ENCODE measurements at places on chromosomes 12 and 14.

DNA sequence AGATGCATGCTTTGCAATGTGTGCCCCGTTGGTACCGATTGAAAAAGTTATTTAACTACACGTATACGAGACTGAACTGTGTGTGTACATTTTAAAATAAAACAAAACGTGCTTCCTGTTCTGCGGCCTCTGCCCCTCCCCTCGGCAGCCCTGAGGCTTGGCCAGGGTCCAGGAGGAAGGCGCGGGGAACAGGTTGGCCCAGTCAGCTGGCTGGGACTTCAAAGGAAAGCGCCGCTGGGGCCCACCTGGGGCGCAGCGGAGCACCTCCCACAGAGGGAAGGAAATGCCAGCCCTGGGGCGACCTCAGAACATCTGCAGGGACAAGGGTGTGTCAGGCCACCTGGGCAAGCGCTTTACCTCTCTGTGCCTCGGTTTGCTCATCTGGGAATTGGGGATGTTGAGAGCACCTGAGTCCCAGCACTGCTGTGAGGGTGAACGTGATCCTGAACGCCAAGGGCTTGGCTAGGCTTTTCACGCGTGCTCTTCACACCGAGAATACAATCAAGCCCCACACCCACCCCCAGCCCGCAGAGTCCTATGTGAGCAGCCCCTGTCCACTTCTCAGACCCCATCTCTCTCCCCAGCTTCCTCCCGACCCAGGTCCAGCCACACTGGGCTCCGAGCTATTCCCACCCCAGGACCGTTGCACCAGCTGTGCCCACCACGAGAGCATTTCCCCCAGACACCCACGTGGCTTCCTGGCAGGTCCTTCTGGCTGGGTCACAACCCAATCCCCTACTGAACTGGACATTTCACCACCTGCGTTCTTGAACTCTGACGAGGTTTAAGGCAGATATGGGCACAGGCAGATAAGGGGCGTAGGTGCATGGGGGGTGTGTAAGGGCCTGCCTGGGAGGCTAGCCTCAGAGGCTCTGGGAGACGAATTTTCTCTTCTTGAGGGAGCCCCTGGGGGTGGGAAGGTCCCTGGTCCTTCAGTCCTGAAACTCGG is 41.9 kb upstream of the NCOR2 start:
- peak; percentile 52 for DNase-seq

GRCh38 chr14:94867946-94868771 is 98.2 kb upstream of the GSC start:
- DNase-seq = no peak

DNA sequence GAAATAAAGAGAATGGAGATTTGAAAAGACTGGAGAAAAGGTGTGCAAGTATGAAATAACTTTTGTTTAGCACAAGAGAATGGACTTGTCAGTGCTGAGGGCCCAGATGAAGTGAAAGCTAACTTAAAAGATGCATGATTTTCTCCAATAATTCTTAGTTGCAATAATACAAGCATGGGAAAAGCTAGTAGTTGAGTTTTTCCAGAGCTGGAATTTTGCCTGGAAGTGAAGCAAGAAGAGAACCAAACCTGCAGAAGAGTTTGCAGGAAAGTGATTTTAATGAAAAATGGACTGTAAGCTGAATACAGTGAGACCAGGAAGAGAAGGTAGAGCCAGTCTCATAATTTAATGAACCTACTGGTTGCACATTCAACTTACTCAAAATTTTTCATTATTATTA is 69.3 kb upstream of the FSCB start:
- no peak for DNase-seq

GRCh38 chr12:111443086-111443485 is 37.4 kb downstream of the SH2B3 start:
- DNase-seq = no peak

- no peak for DNase-seq
Observed at GRCh38 chr12:64518396-64518795, 66.5 kb downstream of the TBK1 start.

- no peak for DNase-seq
Observed at GRCh38 chr12:115322275-115322674, 638.3 kb upstream of the TBX3 start.

- DNase-seq = no peak
Observed at GRCh38 chr12:93080452-93080851, 151.4 kb upstream of the EEA1 start.

DNA sequence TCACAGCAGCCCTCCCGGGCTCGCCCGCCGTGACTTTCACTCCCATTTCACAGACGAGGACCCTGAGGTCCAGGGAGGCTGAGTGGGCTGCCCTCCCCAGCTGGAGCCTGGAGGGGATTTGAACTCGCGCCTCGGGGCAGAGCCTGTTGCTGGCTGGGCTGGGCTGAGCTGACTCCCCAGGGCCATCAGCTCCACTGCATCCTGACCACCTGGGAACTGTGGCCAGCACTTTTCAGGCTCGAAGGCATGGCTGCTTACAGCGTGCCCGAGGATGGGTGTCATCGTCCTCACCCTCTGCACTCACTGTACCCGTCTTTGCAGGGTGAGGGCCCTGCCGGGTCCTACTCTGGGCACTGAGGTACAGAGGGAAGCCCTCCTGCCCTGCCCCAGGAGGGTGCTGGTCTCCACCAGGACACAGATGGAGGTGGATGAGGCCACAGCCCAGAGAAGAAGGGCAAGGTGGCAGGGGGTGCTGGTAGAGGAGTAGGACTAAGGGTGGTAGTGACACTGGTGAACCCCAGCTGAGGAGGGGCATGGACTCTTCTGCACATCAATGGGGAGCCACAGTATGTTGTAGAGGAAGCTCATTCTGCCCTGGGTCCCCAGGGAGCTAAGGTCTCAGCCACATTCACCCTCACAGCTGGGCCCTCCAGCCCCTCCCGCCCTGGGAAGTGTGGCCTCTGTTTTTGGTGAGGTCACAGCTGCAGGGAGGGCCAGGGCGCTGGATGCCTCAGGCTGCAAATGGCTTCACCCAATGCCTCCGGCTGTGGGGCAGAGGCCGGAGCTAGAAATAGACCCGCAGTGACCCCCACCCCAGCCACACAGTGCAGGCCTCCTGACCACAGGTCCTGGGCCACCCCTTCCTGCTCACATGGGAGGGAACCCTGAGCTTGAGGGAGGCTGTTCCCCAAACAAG is 365.1 kb upstream of the SFSWAP start:
- no peak for DNase-seq

- no peak for DNase-seq
Observed at GRCh38 chr12:16417058-16417457, 69.6 kb downstream of the MGST1 start.

- DNase-seq = no peak
Observed at GRCh38 chr14:71586131-71586897, 345.9 kb upstream of the RGS6 start.

- peak; percentile 19 for DNase-seq
Observed at GRCh38 chr14:99529899-99530298, 48.7 kb downstream of the CCNK start.

- no peak for DNase-seq
Observed at GRCh38 chr14:24071836-24072430, 571 bp downstream of the CPNE6 start.

- DNase-seq = no peak
Observed at GRCh38 chr12:49503674-49504180, 35.1 kb upstream of the KCNH3 start.

- DNase-seq = peak; percentile 39
Observed at GRCh38 chr12:1844661-1845409, 24.5 kb downstream of the LRTM2 start.

GRCh38 chr12:6620137-6620884 is 13.1 kb upstream of the CHD4 start:
- no peak for DNase-seq

DNA sequence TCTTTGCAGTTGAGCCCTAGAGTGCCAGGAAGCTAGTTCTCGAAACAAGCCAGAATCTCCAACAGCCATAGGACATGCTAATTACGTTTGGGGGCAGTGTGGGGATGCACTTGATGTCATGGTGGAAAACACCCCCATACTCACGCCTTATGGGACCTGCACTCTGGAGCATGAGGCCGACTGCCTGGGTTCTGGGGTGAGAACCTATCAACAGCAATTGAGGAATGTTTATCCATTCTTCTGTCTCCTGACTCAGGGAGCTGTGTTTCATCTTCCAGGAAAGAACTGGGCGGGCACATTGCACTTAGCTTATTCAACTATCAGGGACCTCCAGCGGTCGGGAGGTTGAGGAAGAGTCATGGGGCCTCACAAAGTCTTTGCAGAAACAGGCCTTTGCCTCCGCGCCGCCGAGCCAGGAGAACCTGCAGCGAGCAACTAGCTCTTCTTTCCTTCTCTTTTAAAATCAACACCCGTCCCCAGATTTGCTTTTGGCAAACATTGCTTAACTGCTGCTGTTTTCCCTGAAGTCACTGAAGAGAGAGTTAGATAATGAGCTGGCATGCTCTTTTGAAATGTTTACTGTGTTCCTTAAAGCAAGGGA is 226.1 kb upstream of the DIO3 start:
- no peak for DNase-seq

- no peak for DNase-seq
Observed at GRCh38 chr12:87233671-87234070, 795.5 kb downstream of the C12orf50 start.

- DNase-seq = no peak
Observed at GRCh38 chr12:109292342-109292711, 16.8 kb downstream of the FOXN4 start.

- DNase-seq = no peak
Observed at GRCh38 chr12:128055567-128055966, 211.4 kb upstream of the TMEM132C start.

DNA sequence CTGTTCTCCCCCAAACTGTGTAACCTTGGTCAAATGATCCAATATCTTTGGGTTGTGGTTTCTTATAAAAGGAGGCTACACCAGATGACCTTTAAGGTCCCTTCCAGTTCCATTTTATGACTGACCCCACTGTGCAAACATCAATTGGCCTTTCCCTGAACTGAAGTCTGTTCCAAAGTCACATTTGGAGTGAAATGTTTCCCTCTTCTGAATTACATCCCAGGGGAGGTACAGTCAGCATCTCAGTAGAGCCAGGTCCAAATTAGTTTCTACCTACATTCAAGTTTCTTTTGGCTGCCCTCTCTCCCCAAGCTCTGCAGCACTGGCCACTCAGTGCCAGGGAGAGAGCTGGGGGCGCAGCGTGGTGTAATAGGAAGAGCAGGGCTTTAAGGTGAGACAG is 34.4 kb downstream of the LIMA1 start:
- DNase-seq = no peak

DNA sequence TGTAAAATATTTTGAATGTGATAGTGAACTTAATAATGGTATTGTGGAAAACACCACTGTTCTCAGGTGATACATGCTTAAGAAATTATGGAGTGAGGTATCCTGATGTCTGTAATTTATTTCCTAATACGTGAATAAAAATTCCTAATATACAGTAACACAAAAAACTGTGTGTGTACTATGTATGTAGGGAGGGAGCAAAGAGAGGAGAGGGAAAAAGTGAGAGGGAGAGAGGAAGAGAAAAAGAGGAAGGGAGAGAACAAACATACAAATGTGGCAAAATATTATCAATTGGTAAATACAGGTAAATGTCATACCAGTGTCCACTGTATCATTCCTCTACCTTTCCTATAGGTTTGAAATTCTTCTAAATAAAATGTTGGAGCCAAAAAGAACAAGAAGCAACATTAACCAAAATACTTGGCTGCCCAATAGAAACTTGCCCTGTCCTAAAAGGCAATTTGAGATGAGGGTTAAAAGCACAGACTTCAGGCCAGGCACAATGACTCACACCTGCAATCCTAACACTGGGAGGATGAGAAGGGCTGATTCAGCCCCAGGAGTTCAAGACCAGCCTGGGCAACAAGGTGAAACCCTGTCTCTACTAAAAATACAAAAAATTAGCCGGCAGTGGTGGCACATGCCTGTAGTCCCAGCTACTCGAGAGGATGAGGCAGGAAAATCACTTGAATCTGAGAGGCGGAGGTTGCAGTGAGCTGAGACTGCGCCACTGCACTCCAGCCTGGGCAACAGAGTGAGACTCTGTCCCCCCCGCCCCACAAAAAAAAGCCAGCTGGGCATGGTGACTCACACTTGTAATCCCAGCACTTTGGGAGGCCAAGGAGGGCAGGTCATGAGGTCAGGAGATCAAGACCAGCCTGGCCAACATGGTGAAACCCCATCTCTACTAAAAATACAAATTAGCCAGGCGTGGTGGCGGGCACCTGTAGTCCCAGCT is 14.5 kb downstream of the R3HDM2 start:
- DNase-seq = no peak

- DNase-seq = no peak
Observed at GRCh38 chr12:109962398-109962797, 33.8 kb downstream of the GIT2 start.

GRCh38 chr14:90968025-90968424 is 92.4 kb downstream of the RPS6KA5 start:
- DNase-seq = no peak

GRCh38 chr14:50786751-50787464 is 44.1 kb downstream of the NIN start:
- no peak for DNase-seq

GRCh38 chr14:67653651-67654280 is 20.7 kb downstream of the VTI1B start:
- DNase-seq = no peak

DNA sequence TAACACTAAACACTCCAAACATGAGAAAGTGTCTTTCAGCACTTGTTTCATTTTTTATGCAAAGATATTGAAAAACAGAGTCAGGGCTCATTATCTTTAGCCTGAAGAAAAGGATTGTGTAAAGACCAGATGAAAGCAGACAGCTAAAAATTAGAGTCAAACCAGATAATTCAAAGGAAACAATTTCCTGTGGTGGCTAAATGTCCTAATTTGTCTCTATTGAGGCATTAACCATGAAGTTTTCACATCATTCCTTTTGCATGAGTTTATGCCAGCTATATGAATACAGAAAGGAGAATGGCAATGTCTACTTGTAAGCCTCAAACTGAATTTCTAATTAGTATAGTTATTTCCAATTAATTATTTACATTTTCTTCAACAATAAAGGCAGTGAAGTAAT is 338.5 kb downstream of the FSCB start:
- DNase-seq = no peak

GRCh38 chr12:69430942-69431590 is 39.1 kb upstream of the FRS2 start:
- no peak for DNase-seq

GRCh38 chr14:56854325-56854724 is 44.0 kb upstream of the OTX2 start:
- DNase-seq = peak; percentile 60

DNA sequence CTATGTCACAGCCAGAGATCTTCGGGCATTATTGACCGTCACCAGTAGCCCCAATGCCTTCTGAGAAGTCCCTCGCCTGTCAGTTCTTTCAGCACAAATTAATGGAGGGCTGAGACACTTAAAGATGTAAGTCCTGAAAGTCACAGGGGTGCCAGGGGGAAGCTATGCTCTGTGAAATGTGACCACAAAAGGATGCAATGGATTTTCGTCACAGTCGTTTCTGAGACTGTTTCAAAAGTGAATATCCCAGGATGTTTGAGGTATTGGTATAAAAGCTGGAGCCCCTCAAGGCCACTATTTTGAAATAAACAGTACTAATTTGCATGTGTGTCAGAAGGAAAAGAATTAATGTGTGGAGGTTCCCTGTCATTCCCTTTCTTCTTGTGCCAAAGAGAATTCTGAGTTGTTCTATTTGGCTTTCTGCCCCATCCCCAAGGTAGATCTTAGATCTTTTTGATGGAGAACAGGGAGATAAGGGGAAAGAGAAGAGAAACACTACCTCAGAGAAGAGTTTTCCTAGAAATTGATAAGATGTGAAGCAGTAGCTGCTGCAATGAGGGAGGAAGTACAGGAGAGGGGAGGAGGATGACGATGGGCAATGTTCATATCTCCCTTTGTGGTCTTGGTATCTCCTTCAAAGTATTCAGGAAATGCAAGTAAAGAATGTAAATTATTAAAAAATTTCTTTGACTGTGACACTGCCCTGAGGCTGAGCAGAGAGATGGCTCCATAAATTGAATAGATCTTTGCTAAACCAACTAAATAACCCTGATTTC is 101.8 kb upstream of the NAP1L1 start:
- no peak for DNase-seq
